ENCODE measurements at places on chromosomes 7 and 10.

- DNase-seq, result no peak
Observed at GRCh38 chr10:94049911-94050310, 56.2 kb downstream of the PLCE1 start.

DNA sequence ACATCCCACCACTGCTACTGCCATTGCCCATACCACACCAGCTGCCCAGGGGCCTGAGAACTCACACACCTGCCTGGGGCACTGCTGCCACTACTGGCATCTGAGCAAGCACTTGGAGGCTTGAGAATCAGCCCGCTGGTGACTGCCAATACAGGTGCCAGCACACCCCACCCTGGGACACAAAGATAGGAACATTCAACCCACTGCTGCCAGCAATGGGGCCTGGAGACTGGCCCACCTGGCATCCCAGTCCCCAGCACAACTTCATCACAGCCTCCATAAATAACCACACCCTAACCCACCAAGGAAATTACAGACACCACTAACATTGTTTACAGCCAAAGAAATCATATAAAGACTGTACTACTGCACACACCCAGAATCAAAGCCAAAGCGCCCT, 115.9 kb downstream of the SLC16A9 start:
- DNase-seq, result no peak

DNA sequence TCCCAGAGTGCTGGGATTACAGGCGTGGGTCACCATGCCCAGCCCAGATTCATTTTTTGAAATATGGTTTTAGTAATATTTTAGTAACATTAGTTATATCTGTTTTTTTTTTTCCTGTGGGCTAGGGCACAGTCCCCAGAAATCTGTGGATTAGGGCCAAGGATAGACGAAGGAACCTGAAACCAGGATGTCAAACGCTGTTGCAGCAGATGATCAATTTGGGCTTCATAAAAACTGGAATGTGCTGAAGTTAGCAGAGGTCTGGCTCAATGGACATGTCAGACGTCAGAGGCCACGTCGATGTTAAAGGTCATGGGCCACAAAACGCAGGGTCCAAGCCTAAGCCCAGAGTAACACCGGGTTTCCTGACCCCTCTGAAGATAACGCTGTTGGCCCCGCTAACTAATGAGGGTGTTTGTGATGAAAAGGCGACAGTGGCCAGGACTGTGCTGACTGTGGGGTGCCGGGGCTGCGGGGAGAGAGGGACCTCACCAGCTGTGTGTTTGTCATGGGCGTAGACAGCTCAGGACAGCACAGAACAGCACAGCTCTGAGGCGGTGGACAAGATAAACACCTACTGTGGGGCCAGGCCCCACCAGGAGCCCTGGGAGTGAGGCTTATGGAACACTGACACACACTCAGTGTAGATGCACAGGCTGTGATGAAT, 23.8 kb upstream of the GTPBP4 start:
- no peak for DNase-seq

DNA sequence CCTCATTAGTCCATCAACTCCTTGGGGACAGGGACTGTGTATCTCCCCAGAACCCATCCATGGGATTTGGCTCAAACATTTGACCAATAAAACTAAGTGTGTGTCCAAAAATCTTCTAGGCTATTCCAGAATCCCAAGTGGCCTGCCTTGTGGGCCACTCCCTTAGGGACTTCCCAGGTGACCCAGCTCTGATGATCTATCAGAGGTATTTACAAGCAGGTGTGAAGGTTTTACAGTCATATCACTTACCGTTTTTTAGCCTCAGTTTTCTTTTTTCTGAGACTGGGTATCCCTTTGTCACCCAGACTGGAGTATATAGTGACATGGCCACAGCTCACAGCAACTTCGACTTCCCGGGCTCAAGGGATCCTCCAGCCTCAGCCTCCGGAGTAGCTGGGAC, 64.4 kb downstream of the PIP4K2A start:
- DNase-seq, result no peak

DNA sequence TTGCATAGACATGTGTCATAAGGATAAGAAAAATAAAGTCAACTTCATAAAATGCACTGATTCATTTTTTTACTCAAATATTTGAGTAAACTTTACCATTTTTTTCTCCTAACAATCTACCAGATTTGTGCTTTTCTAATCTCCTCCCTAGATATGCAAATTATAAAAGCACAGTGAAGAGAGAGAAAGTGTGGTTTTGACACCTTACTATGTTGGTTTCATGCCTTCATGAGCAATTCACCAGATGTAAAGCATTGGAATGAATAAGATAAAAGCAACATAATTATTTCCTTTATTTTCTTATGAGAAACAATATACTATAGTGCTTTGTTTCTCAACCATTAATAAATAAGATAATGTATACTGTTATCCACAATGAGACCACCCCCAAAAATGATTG, 432.5 kb upstream of the PCDH15 start:
- no peak for DNase-seq

GRCh38 chr10:89683883-89684282, 17.5 kb upstream of the KIF20B start:
- no peak for DNase-seq

- DNase-seq, result peak; percentile 78
Observed at GRCh38 chr7:106176414-106177299, 64.5 kb upstream of the SYPL1 start.

DNA sequence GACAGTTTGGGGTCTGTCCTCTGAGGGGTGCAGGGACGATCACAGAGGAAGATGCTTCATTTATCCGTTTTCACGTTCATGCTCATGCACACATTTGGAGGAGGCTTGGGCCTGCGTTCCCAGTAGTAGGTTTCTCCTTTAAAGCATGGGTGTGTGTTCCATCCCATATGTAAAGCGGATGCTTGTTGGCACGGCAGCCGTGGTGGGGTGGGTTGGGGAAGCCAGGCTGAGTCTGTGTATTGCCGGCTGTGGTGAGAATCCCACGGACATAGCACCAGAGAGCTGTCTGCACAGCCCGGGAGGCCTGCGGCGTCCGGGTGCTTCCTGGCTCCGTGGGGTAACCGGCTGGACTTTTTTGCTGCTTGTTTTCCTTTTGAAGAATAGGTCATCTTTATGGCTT, 440 bp downstream of the JAKMIP3 start:
- DNase-seq, result no peak

DNA sequence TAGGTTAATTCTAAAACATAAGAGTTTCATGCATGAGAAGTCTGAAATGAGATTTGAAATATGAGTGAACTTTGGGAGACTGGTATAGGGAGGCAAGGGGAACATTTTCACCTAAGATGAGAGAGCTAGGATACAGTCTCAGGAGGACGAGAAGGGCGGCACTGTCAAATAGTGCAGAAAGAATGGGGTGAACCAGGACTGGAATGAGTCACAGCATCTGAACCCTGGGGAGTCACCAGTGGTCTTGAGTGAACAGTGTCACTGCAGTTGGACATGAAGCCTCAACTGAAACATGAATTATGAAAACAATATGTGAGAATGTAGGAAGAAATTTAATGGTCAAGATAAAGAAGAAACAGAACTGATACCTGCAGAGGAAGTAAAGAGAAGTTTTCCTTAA, 33.8 kb downstream of the GNG11 start:
- DNase-seq, result no peak

GRCh38 chr10:74175510-74176379, 24.7 kb downstream of the ADK start:
- no peak for DNase-seq

DNA sequence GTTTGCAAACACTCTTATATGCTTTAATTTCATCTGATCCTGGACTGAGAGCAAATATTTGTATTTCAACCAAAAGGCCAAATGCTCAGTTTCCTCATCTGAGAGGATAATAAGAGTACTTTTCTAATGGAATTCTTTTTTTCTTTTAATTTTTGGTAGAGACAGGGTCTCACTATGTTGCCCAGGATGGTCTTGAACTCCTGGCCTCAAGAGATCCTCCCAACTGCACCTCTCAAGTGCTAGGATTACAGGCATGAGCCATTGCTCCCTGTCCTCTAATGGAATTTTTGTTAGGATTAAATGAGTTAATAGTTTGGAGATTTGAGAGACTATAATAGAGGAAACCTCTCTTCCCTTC, 68.4 kb upstream of the KMT2E start:
- DNase-seq, result no peak

- DNase-seq, result no peak
Observed at GRCh38 chr10:72059843-72060822, 28.2 kb downstream of the SPOCK2 start.

DNA sequence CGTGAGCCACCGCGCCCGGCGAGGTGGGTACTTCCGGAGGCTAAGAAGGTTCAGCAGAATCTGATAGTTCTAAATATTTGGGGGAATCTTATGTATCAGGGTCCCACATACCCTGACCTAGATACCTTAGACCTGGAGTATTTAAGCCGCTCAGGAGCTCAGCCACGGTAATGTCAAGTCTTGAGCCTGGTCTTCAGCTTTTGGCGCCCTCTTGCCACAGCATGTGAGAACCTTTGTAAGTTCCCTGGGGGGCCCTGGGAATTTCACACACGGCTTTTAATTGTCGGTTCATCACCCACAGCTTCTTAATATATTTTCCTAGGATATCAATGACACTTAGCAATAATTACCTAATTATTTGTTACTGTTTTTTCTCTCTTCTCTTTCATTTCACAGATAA, 324.3 kb upstream of the GALNT17 start:
- peak; percentile 36 for DNase-seq

DNA sequence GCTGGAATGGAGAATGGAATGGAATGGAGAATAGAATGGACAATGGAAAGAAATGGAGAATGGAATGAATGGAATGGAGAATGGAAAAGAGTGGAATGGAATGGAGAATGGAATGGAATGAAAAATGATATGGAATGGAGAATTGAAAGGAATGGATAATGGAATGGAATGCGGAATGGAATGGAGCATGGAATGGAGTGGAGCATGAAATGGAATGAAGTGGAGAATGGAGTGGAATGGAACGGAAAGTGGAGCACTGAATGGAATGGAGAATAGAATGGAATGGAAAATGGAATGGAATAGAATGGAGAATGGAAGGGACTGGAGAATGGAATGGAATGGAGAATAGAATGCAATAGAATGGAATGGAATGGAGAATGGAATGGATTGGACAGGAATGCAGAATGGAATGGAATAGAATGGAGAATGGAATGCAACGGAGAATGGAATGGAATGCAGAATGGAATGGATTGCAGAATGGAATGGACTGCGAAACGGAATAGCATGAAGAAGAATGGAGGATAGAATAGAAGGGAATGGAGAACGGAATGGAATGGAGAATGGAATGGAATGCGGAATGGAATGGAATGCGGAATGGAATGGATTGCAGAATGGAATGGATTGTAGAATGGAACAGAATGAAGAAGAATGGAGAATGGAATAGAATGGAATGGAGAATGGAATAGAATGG, 89.4 kb downstream of the NSUN6 start:
- no peak for DNase-seq

- DNase-seq, result peak; percentile 62
Observed at GRCh38 chr7:50119815-50120637, 27.0 kb upstream of the ZPBP start.

GRCh38 chr7:78953726-78954363, 499.6 kb downstream of the MAGI2 start:
- DNase-seq, result no peak

DNA sequence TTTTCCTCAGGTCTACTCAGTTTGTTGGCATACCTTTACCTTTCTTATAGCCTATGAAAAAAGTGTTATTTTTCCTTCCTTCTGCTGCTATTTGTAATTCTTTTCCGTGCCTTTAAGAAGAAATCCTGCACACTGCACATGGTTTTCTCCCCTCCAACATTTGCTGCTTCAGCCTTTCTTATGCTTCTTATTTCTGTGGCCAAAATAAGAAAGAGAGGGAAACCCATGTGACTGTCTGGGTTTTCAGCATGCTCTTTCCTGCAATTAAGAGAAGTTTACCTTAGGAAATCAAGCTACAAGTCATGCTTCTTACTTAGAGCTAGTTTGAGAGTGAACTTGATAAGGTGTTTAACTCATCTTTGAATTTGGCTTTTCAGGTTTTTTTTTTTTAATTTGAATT, 11.0 kb downstream of the TBC1D12 start:
- no peak for DNase-seq

DNA sequence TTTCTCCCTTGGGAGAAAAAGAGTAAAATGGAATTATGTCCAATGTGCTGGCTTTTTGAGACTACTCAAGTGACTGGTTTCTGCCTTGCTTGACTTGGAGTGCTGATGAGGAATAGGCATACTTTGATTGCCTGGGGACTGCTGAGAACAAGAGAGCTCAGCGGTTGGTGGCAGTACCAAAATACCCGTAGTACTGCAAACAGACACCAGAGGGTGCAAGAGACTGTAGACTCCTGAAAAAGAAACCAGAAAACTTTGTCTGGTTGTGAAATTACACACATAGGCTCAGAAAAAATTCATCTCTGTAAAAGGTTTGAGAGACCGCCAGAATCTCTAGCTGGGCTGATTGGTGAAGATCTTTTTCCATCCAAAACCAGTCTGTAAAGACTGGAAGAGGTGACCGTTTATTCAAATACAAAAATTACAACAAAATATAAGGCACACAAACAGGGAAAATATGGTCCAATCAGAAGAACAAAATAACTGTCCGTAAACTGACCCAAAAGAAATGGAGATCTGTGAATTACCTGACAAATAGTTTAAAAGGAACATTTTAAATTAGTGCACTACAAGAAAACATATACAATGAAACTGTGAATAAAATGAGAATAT, 18.5 kb downstream of the BICC1 start:
- peak; percentile 68 for DNase-seq

DNA sequence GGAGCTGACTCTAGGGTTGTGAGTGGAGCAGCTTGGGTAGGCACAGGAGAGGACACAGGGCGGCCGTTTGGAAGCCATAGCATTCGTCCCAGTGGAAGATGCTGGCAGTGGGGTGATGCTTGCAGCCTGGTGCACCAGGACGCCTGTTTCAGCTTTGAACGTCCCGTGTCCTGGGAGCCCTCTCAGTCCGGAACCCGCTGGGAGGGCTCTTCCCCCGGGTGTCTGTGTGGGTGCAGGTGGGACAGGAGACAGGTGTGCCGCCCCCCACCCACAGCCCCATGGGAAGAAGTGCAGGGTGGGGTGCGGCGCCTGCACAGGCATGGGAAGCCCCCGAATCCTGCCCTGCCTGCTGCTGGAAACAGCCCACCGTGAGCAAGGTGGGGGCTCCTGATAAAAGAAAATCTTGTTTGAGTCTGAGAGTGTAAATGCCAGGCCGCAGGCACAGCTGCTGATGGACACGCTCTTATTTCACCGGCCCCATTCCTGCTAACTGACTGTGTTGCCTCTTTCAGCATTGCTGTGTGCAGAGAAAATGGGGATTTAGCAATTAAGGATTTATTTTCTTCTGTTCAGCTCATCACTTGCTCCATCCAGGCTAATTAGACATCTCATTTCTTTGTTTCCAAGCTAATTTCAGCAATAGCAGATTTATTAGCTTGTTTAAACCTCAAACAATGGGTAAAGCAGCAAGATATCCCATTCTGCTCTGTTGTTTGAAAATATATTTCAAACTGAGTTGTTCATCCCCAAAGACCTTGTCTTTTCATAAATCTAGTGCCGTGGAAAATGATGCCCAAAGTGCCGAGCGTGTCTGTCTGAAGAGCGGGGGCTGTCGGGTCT, 54.9 kb upstream of the DPYSL4 start:
- DNase-seq, result no peak

DNA sequence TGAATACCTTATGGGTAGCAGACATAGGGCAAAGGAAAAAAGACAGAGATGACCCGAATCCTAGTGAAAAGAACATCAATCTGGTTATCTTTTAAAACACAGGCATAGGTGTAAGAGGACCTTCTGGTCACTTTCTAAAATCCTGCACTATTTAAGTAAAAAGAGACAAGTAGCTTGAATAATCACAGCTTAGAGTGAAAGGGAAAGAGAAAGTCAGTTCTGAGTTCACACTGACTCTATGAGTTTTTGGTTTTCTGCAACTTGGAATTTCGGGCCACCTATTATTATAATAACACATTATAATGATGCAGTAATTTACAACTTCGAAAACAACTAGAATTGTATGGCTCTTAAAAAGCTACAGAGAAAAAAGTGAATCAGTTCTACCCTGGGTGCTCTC, 247.8 kb downstream of the DOCK4 start:
- DNase-seq, result no peak

Measured in NB4 (cell line).